GM12865 (cell line): ENCODE measurements at places on chromosomes 6 and 20.

GRCh38 chr6:82843291-82843885 lies 222.3 kb downstream of the UBE3D start:
- DNase-seq: no peak

- no peak for DNase-seq
These were observed 962.9 kb upstream of the SLC35B3 start for GRCh38 chr6:9398071-9398766.

- no peak for DNase-seq
These were observed 25.1 kb downstream of the CD83 start for GRCh38 chr6:14142511-14143223.

- peak; percentile 63 for DNase-seq
These were observed 40.4 kb downstream of the IRF4 start for GRCh38 chr6:431986-432385.

- no peak for DNase-seq
These were observed 622.3 kb upstream of the IMPG1 start for GRCh38 chr6:76694795-76695194.

- peak; percentile 9 for DNase-seq
These were observed 19.5 kb downstream of the KCNQ2 start for GRCh38 chr20:63452821-63453523.
